ENCODE measurements at places on chromosomes 12 and 14. TPM values are rescaled to one million over a fixed set of nuclear protein-coding genes. Genes with fewer than 3 reads are reported as not detected.

- DNase-seq: no peak
Measured at GRCh38 chr12:61554268-61555008, 705.8 kb upstream of the USP15 start.

GRCh38 chr12:10276774-10277173 is 30.9 kb upstream of the KLRD1 start:
- no peak for DNase-seq

DNA sequence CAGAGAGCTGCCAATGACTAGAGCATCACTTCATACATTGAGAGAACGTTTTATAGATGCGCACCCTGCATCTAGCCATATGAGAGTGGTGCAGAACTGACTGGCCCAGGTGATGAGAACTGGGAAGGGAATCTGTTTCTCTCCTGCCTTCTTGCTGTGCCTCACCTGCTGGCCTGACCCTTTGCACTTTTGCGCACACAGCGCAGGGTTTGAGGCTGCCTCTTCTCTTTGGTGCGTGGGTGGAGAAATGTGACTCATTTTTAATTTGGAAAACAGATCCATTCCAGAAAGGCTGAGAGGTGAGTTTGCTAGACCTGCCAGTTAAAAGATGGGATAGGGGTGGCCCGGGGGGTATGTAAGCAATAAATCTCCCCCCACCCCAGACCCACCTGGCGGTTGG is 453 bp upstream of the ESRRB start:
- no peak for DNase-seq

DNA sequence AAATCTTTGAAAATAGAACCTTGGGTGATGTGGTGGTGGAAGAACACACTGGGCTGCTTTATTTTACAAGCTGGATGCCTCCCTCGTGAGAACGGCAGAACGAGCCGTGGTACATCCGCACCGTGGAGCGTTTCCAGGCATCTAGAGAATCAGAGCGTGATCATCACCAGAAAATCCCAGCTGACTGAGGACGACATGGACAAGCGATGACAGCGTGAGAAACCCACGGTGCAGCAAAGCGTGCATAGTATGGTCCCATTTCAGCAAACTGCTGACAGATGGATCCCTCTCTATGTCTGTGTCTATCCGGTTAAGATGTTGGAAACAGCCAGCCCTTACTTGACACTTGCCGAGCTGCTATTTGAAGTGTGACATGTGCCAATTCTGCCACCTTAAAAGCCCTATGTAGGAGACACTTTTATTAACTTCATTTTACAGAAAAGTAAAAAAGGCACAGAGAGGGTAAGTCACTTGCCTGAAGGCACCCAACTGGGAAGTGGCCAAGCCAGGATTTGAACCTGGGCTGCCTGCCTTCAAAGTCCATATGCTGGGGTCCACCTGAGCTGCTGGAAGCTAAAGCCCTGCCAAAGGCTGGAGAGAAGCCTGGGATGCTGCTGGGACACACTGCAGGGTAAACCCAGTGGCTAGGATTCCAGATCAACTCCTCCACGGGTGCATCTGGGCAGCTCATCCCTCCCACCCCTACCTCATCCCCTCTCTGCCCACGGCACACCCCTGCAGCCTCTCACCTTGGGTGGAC is 14.9 kb downstream of the SCARB1 start:
- DNase-seq: no peak

DNA sequence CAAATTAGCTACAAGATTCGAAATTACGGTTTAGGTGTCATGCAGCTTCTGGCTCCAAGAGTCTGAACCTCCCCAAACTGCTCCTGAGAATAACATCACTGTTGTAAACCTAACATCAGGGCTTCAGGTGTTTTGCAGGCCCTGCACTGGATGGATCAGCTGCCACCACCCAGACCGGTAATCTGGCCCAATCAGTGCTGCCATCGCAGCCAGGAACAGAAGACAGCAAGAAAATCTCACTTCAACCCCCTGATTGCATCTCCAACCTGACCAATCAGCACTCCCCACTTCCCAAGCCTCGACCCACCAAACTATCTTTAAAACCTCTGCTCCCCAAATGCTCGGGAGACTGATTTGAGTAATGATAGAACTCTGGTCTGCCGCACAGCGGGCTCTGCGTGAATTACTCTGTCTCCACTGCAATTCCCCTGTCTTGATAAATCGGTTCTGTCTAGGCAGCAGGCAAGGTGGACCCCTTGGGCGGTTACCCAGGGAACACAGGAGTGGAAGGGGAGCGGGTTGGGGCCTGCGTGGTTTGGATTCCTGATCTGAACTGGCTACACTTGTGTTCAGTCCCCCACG is 268.5 kb upstream of the SFSWAP start:
- no peak for DNase-seq

GRCh38 chr14:95535226-95536021 is 574 bp downstream of the GLRX5 start:
- DNase-seq: no peak

- no peak for DNase-seq
Measured at GRCh38 chr12:117439531-117440001, 78.1 kb upstream of the NOS1 start.

GRCh38 chr14:65565948-65566347 is 153.4 kb downstream of the FUT8 start:
- no peak for DNase-seq

- no peak for DNase-seq
Measured at GRCh38 chr12:91885851-91886731, 259.6 kb downstream of the BTG1 start.

DNA sequence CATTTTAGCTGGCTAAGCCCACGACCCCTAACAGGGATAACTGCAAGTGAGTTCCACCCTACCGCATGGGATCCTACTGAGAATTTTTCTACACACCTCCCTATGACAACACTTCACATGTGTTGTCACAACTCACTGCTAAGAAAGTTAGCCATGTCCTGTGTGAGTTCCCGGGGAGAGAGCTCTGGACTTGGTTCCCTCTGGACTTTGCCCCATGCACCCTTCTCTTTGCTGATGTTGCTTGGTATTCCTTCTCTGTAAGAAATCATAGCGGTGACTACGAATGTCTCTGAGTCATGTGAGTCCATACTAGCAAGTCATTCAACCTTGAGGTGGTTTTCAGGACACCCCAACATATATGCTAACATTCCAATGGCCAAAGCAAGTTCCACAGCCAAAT is 9.5 kb upstream of the CDKN3 start:
- DNase-seq: no peak

DNA sequence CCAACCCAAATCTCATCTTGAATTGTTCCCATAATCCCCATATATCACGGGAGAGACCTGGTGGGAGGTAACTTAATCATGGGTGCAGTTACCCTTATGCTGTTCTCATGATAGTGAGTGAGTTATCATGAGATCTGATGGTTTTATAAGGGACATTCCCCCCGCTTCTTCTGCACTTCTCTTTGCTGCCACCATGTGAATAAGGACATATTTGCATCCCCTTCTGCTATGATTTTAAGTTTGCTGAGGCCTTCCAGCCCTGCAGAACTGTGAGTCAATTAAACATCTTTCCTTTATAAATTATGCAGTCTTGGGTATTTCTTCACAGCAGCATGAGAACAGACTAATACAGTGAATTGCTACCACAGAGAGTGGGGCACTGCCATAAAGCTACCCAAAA is 179.1 kb downstream of the LRIG3 start:
- DNase-seq: no peak

- no peak for DNase-seq
Measured at GRCh38 chr12:93707836-93708235, 30.7 kb downstream of the CRADD start.

GRCh38 chr12:109033239-109034196 is 12.7 kb upstream of the SVOP start:
- DNase-seq: no peak

- no peak for DNase-seq
Measured at GRCh38 chr12:2246358-2246757, 193.6 kb downstream of the CACNA1C start.

GRCh38 chr12:118290130-118290529 is 82.6 kb downstream of the TAOK3 start:
- DNase-seq: no peak

DNA sequence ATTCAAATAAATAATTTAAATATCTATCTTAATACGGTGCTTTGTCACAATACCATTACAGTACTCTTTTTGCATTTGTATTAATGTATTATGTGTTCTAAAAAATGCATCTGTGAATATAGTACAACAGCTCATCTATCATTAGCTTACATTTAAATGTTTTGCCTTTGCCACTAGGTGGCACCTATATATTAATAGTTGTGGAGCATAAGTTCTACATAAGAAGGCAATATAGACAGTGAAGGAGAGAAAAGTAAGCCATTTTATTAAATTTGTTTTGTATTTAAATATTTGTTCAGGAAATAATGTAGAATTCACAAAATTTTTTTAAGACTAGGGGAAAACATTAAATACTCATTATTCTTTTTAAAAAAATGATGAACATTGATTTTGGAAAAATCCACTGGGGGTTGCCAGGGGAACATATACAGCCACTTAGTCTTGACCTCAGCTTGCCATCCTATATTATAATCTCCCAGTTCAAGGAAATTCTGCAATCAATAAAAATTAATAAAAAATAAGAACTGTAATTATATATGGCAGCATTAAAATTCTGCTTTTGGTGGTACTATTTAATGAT is 9.8 kb downstream of the CCER1 start:
- DNase-seq: no peak

DNA sequence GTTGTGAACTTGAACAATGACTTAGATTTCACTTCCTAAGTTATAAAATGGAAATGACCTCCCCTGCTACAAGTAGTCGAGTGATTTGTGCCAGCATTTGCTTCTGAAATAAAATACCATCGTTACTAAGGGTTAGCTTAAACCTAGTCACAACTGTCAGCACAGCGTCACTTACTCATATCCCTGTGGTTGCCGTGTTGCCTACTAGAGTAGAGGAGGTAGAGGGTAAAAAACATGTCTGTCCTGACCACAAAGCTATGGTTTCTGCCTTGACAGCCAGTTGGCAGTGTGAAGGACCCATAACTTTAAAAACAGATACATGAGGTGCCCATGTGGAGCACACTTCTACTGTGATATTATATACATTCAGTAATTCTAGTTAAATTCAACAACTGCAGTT is 234.2 kb upstream of the RGS6 start:
- no peak for DNase-seq

- DNase-seq: no peak
Measured at GRCh38 chr12:11580125-11580751, 69.2 kb upstream of the ETV6 start.

GRCh38 chr12:110680032-110680431 is 8.9 kb downstream of the HVCN1 start:
- no peak for DNase-seq

- DNase-seq: no peak
Measured at GRCh38 chr12:14148489-14149270, 167.3 kb upstream of the GRIN2B start.

GRCh38 chr14:101972126-101972866 is 7.9 kb downstream of the DYNC1H1 start:
- DNase-seq: no peak

DNA sequence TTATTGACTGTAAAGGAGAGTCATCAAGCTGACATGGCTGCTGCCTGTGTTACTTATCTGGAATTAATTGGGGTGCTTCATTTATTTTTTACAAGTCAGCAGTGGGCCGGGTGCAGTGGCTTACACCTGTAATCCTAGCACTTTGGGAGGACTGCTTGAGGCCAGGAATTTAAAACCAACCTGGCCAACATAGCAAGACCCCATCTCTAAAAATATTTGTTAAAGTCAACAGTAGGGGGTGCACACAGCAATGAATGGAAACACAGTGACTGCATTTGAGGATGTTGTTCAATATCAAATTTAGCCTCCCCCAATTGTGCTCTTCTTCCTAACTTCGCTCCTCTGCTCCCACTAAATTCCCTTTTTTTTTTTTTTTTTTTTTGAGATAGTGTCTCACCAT is 52.1 kb downstream of the ANKRD9 start:
- DNase-seq: no peak

GRCh38 chr12:94498073-94498472 is 38.4 kb upstream of the CEP83 start:
- no peak for DNase-seq

DNA sequence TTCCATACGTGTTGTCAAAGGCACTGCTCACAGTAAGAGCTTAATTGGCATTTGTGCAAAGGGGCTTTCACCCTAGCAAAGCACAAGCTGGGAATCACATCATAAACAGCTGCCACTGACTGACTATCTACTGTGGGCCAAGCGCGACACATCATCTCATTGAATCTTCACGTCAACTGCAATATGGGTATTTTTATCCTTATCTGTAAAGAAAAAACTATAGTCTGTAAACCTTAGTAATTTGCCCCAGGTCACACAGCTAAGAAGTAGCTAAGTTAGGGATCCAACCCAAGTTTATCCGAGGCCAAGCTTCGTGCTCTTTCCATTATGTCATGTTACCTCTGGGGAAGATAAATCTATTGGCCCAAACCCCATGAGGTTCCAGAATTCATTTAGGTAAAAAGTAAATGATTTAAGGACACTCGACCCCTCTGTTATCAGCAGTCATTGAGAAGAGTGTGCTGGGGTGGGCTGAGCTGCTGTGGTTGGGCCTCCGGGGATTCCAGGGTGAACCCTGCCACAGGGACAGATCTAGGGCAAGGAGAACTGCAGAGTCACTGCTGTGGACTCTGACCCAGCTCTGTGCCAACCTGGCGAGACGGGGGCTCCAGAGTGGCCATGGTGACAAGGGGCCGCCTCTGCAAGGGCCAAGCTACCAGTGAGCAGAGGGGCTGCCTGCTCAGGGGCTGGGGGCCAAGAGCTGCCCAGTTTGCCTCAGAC is 27.6 kb downstream of the NCKAP5L start:
- DNase-seq: no peak

DNA sequence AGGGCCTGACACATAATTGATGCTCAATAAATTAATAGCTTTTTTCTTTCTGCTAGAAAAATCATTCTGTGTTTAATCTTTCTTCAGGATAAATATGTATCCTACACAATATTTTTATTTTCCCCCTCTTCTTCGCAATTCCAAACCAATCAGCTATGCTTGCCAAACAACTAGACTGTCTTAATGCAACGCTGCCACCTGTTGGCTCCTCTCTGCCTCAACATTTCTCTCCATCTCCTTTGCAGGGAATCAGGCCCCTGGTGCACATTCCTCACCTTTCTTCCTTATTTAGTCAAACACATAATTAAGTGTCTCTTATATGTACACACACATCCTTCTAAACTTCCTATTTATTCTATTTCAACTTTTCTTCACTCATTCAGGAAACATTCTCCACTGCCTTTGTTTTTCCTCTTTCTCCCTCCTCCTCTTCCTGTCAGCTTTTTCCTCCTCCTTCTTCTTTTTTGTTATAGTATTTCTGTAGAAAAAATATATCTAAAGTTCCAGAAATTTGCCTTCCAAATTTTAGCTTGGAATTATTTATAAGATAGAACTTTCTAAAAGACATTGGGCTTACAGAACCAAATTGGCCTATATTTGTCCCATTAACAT is 406.0 kb downstream of the PRKD1 start:
- DNase-seq: no peak

DNA sequence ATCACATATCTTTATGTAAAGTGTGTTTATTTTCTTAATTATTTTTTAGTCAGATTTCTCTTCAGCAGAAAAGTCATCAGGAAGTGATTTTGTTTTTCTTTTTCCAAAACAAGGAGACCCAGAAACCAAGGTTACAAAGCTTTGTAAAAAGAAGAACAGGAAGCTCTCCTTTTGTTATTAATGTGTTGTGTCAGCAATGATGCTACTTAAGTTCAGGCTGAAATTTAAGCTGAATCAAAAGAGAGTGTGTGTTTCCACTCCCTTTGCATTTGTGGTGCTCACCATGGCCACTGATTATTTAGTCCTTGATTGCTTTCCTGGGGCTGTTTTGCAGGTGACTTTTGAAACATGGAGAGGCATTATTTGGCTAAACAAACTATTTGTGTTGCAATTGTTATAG is 155.3 kb upstream of the ATP2B1 start:
- no peak for DNase-seq

OASL gene
- 1.0 TPM for polyA plus RNA-seq

KLRB1 gene
- polyA plus RNA-seq: 1.3 TPM

ADCY6 gene
- 23.9 TPM for polyA plus RNA-seq

CNIH1 gene
- polyA plus RNA-seq: 164 TPM

PSMA6 gene
- 138 TPM for polyA plus RNA-seq

Measured in urinary bladder (tissue), 4 donors.